ENCODE measurements at places on chromosomes 11 and 22. TPM values are rescaled to one million over a fixed set of nuclear protein-coding genes. Genes with fewer than 3 reads are reported as not detected.

DNA sequence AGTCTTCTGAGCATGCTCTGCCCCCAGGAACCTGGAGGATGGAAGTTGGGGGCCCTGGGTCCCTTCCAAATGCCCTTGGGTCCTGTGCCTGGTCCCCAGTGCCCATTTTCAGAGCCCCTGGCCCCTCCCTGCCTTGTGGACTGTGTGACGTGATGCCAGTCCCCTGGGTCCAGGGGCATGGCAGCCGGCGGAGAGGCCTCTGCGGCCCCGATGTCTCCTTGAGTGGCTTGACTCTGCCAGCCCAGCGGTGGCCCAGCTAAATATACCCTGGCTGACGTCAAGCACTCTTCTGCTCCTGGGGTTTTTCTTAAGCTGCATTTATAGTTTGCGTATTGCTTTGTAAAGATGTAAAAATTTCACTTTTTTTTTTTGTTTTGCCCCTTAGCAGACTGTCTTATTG, 35.2 kb upstream of the PARVG start:
- no peak for DNase-seq

DNA sequence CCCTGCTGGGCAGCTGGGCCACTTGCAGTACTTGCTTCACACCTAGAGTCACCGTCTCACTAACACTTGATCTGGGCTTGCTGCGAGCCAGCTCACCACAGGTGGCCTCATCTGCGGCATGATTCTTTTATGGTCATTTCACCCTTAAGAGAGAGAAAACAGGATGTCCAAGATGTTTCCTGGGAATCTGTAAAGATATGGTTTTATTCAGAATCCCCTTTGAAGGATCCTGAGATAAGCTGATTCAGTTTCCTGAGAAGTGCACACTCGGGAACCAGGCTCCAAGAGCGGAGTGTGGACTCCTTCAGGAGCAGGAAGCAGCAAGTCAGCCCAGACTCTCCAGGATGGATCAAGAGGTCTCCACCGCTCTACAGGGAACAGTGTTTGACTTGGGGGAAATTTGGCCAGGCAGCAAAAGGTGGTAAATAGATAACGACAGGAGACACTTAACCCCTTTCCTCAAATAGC, 21.8 kb upstream of the TP53AIP1 start:
- no peak for DNase-seq

DNA sequence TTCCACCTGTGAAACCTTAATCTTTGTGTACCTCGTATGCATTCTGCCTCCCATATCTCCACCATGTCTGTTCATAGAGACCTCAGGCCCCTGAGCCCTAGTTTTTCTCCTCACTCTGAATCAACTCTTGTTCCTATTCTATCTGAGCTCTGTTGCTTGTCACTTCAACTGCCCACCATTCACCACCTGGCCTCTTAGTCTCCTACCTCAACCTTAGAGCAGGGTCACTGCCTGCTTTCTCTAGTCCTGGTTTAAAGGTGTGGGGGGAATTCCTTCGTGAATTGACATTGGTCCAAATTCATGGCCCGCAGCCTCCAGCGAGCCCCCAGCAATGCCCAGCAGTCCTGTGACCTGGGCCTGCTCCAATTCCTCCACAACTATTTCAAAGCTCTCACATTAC, 39.4 kb upstream of the TUB start:
- no peak for DNase-seq

GRCh38 chr11:85459304-85459703, 167.8 kb downstream of the DLG2 start:
- no peak for DNase-seq

DNA sequence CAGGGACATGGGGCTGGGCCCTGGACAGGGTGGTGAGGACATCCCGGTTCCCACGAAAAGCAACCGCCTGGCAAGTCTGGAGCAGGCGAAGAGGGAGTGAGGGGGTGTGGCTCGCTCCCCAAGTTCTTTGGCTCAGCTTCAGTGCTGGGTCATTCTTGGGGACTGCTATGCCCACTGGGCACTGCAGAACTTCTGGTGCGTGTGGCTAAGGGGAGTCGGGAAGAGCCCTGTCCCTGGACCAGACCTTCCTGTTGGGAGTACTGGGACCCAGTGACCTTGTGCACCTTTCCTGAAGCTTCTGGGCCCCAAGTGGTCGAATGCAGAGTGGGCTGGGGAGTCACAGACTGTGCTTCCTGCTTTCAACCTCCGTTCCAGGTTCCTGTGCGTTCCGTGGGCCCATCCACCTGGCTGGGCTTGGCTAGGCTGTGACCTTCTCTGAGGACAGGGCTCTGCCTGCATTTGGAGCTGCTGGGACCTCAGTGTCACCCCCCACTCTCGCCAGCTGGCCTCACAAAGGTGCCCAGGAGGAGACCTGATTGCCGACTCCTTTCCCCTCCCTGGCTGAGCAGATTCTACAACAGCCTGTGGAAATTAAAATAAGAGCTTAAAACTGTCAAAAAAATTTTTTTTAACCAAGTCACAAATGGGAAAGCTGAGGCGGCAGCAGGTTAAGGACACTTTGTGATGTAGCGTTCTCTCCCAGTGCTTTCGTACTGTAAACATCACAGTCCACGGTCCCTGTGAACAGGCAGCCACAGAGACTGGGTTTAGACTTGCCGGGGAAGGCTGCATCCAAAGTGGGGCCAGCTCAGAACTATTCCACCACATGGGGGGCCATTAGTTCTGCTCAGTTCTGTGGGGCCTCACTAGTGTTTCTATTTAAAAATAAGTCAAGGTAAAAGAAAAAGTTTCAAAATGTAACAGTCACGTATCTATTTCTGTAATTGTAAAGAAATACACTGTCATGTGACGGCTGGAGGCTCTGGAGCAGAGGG, 63.8 kb upstream of the WNT7B start:
- DNase-seq: no peak

GRCh38 chr11:63762654-63763495, 5.7 kb downstream of the ZFTA start:
- no peak for DNase-seq

The TMPRSS13 gene
- not detected for total RNA-seq

The VSTM5 gene
- total RNA-seq: 0.27 TPM

The SCGB1C1 gene
- total RNA-seq: not detected

Data from kidney epithelial cell (primary cell).